ENCODE measurements at places on chromosomes 1 and 21.

DNA sequence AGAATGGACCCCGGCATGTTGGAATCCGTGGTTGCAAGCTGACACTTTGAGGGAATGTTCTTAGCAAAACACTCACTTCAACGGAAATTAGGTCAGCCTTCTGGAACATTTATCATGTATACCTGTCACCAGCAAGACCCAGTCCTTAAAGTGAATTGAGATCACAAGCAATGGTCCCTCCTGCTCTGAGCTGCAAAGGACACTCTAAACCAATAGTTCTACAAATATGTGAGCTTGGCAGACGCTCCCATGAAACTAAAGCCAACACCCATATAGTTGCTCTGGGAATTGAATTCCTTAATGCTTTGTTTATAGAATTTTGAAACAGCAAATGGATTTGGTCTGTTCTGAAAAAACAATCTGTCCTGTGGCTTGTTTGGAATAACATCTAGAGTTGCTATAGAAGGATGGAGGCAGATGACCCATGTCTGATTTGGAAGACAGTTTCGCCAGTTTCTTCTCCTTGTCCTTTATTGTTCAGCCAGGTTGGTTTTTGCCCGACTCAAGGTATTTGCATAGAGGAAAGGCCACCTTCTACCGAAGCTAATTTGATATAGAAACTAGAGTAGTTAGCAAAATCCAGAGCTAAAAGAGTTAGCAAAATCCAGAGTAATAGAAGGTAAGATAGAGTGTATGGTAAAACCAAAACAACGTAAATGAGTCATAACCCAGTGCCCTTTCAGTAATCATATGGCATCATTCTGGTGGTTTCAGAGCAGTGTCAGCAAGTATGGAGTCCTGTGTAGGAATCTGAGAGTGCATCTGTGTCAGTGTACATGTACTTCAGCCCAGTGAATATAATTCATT lies 236.2 kb downstream of the NFIA start:
- no peak for DNase-seq

GRCh38 chr1:184708084-184708676 lies 46.5 kb downstream of the EDEM3 start:
- DNase-seq: no peak

DNA sequence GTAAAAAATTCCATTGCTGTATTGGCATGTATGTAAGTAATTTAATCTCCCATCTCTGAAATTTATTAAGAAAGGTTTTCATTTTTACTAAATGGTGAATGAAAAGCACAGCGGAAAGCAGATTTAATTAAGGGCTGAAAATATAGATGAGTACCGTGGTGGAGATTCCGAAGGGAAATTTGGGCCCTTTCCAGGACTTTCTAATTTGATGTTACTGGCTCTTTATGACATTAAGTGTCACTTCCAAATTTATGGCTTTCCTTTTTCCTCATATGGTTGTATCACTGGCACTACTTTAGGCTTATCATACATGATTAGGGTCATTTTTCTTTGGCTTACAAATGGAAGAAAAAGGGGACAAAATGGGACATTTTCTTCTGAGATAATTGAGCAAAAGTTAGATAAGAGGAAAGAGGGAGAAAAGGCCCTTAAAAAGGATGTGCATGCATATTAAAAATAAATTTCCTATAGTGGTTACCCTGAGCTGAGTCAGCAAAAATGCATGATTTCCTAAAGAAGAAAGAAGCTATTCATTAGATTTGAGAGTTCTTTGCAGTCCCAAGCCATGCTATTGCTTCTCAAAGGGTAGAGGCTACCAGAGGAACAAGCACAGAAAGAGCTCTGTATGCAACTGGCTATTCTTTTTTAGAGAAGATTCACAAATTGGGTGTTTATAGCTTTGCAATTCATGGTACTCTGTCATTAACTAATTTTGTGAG lies 74.9 kb upstream of the CNIH3 start:
- no peak for DNase-seq

GRCh38 chr1:238811211-238811879 lies 575.0 kb upstream of the CHRM3 start:
- no peak for DNase-seq

- no peak for DNase-seq
Measured at GRCh38 chr1:225931270-225932136, 7.5 kb upstream of the PYCR2 start.

DNA sequence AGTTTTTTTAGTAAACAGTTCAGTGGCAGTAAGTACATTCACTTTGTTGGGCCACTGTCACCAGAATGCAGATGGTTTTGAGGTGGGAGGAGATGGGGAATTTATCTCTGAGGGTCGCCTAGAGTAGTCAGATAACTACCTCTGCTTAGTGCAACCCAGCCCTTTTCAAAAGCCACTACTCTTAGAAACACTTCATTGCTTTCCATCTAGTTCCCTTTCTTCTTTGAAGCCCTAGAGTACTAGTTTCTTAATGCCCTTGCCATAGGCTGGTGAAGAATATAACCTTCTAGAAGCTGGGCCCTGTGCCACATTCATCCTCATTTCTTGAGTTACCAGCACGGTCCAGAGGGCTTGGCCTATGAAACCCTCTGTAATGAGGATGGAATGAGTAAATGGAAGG lies 28.4 kb upstream of the ST3GAL3 start:
- DNase-seq: no peak

DNA sequence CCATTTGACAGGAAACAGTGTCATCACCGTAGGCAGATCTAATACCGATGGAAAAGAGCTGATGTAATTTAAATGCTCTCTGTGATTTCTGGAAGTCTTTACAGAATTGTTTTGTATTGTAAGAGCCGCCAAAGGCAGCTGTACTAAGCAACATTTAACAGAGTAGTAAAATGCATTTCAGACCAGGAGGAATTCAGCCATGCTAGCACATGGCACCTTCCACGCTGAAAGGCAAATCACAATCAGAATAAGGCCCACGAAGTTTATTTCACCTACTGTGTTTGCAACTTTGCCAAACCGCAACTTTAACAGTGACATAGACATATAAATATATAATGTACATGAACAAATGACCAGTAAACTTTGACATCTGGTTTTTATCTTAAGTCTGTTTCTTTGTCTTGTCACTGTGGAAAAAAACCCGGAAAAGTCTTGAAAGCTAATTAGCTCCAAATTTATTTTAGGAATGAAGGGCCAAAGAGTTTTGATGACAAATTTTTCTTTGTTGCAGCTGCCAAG lies 26.1 kb upstream of the DISC1 start:
- no peak for DNase-seq

DNA sequence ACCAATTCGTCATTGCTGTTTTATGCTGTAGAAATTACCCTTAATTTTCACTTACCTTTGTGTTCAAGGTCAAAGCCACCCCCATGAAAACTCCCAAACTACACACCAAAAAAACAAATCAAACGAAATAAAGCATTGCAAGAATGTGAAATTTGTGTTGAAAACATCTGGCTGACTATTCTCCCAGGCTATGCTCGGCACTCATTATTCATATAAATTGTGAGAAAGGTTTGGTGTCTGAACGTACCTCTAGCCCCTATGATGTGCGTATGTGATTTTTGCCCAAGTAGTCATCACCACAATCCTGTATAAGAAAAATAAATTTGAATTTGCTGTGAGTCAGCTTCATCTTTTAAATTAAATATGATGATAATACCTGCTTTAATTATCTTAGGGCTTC lies 34.9 kb downstream of the ADAMTS1 start:
- DNase-seq: no peak

DNA sequence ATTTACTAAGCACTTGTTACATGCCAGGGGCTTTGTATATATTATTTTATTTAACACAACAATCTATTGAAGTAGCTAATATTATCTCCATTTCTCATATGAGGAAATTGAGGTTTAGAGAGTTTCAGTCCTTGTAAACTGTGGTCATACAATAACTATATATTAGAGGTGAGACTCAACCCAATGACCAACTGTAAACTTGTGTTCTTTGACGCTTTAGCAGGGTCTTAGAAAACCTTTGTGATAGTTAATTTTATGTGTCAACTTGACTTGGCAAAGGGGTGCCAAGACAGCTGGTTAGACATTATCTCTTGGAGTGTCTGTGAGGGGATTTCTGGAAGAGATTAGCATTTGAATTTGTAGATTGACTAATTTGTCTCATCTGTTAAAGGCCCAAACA lies 252.4 kb upstream of the B3GALT2 start:
- DNase-seq: no peak

Measured in neural progenitor cell (in vitro differentiated cells).